Sigmoid colon (tissue), 7 donors: ENCODE measurements at places on chromosomes 13 and 19. TPM values are rescaled to one million over a fixed set of nuclear protein-coding genes. Genes with fewer than 3 reads are reported as not detected.

Gene LGALS4
- polyA plus RNA-seq: 9,832 TPM

Gene KLF12
- polyA plus RNA-seq: 3.0 TPM

Gene PRODH2
- polyA plus RNA-seq: not detected

Gene TEX30
- 6.6 TPM for polyA plus RNA-seq

Gene SHISA2
- 0.17 TPM for polyA plus RNA-seq

Gene S1PR5
- 0.07 TPM for polyA plus RNA-seq

Gene PPM1N
- 3.5 TPM for polyA plus RNA-seq

Gene ZNF20
- 9.9 TPM for polyA plus RNA-seq

Gene LRG1
- 2.4 TPM for polyA plus RNA-seq

Gene ZNF211
- 1.8 TPM for polyA plus RNA-seq

Gene GPR183
- 20.2 TPM for polyA plus RNA-seq
